Renal cortical epithelial cell (primary cell): ENCODE measurements at places on chromosomes 3 and 15. TPM values are rescaled to one million over a fixed set of nuclear protein-coding genes. Genes with fewer than 3 reads are reported as not detected.

DNA sequence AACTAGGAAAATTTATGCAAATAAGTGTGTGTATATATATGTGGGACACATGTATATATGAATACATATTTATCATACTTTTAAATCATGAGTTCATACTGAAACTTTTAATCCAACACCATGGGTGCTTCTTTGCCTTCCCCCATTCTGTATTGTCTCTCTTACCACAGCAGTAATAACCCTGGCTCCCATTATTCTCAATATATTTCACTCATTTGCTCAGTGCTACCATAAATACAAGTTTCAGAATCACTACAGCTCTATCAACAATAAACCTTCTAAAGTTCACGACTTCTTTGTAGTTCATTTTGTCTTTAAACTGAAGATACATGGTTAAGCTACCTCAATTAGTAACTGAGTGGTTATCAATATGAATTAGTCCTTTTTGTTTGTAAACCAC is 82.2 kb downstream of the PCCB start:
- no peak for DNase-seq

Gene ZBED2
- 13.5 and 15.2 TPM in 2 replicates for total RNA-seq

DNA sequence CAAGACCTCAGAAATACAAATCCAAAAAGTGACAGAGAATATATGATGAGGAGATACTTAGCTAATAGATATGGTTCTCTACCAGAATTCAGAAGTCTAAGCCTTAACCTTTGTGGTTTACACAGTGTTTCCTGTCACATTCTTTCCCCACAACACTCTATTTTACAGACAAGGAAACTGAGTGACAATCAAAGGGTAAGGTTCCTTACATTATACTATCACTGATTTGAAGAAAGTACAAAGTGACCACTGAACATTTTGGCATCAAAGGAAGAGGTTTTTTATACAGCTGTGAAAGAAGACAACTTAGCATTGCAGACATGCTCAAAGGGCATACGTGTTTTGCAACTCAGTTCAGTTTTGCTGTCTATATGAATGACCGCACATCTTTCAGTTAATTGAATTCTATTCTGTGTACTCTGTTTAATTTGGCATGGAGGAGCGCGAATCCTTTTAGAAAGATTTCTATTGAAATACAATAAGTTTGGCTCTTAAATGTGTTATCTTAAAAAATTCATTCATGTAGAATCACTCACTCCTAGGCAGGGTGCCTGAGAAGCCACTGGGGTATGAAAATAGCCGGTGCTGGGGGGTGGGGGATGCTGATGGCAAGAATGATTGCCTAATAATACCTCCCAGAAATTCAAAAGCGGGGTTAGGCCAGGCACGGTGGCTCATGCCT is 66.5 kb upstream of the SKOR1 start:
- no peak for DNase-seq

GRCh38 chr15:67156834-67157233 is 91.4 kb downstream of the SMAD3 start:
- DNase-seq: no peak

Gene NR1I2
- total RNA-seq: 0.20 TPM in 1 of 2 replicates, not detected in the other

Gene CCRL2
- total RNA-seq: not detected in 2 replicates

DNA sequence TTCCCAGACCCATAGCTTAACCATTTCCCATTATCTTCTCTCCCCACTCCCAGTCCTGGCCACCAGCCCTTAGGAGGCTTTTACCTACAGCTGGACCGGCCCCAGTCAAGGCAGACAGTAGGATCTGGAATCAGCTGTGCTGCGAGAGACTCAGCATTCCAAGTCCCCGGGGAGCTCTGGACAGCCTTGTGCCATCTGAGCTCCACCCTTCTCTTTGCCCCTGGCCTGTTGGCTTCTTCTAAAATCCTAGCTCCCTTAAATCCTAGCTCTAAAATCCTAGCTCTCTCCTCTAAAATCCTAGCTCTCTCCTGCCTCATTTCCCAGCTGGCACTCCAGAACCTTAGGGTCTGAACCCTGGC is 21.3 kb downstream of the MEGF11 start:
- DNase-seq: no peak

Gene SEMA3F
- 10.2 and 33.5 TPM in 2 replicates for total RNA-seq
